ENCODE measurements at places on chromosomes 12 and 14. TPM values are rescaled to one million over a fixed set of nuclear protein-coding genes. Genes with fewer than 3 reads are reported as not detected.

The TSPAN19 gene
- not detected for total RNA-seq

The MDM2 gene
- total RNA-seq = 24.2 TPM

GRCh38 chr12:124713436-124714082 is 146.1 kb upstream of the NCOR2 start:
- peak; percentile 85 for DNase-seq

- no peak for DNase-seq
These were observed 81.6 kb downstream of the MYRFL start for GRCh38 chr12:69906411-69907216.

All from RPMI7951 (cell line).